ENCODE measurements at places on chromosomes 12 and 14.

DNA sequence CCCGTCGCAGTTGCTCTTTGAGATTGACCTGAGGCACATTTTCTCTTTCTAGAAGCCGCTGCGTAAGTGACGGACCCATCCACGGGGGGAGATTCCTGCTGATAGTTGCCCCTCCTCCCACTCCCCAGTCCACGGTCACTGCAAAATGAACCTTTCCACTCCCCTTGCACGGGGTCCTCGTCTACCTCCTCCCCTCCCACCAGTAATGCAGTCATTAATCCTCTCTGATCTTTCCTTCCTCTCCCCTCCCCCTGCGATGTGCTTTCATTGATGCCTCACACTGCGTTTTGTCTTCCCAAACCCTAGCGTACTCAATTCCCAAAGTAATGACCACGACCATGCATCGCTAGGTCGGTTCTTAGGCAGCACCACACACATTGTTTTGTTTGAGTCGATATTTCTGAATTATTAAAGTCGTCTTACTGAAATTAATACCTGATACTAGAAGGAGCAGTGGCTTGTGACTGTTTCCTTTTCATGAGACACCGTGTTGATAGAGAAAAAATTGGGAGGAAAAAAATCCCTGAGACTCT lies 857 bp downstream of the ETNK1 start:
- no peak for DNase-seq

GRCh38 chr12:3361146-3361545 lies 129.9 kb upstream of the PRMT8 start:
- DNase-seq, result no peak

- DNase-seq, result peak; percentile 61
Measured at GRCh38 chr14:22388669-22389595, 200.1 kb downstream of the DAD1 start.

- DNase-seq, result no peak
Measured at GRCh38 chr14:82796086-82796485, 1262.4 kb upstream of the SEL1L start.

DNA sequence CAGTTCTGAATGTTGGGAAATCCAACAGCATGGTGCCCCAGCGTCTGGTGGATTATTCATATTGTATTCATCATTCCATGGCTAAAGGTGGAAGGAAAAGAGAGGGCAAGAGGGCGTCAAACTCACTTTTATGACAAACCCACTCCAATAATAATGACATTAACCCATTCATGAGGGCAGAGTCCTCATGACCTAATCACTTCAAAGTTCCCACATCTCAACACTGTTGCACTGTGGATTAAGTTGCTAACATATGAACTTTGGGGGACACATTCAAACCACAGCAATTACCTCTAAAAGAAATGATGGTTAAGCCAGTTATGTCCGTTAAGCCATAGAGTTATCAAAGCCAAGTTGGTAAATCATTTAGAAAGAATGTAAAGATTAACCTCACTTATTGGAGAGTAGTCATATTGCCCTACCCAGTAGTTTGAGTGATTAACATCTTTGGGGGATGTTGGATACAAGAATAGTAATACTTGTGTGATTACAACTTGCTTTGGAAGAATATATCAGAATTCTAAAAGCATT lies 212.4 kb upstream of the FLRT2 start:
- DNase-seq, result peak; percentile 24

Data from amniotic epithelial cell (primary cell).